K562 (cell line): ENCODE measurements at places on chromosomes 5 and 9. TPM values are rescaled to one million over a fixed set of nuclear protein-coding genes. Genes with fewer than 3 reads are reported as not detected.

The PCDHB12 gene
- not detected in 2 replicates for total RNA-seq

The ARHGEF39 gene
- 15.1 and 16.1 TPM in 2 replicates for total RNA-seq

The PDE6A gene
- total RNA-seq, result not detected in 2 replicates

The TMEM171 gene
- not detected in 2 replicates for total RNA-seq

The ABO gene
- total RNA-seq, result 11.9 and 15.3 TPM in 2 replicates

The PCDHA3 gene
- total RNA-seq, result not detected in 2 replicates

DNA sequence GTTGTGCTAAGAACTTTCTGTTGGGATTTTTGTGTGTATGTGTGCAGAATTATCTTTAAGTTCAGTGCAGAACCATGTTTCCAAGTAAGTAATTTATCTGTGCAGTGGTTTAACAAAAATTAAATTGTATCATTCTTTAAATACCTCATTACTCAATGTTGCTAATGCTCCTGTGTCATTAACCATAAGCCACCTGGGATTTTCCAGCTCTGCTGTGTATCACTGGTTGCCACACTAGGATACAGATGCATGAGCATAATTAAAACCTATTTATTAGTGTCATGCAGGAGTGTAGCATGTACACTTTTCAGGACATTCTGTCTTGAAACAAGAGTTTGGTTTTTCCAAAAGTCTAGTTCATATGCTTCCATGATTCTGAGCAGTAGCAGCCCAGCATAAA is 120.4 kb upstream of the PTGER4 start:
- DNase-seq, result no peak

GRCh38 chr9:126207256-126207655 is 119.4 kb upstream of the MVB12B start:
- DNase-seq, result no peak

GRCh38 chr5:177496070-177496726 is 1.2 kb downstream of the PDLIM7 start:
- peak; percentile 39 for DNase-seq

DNA sequence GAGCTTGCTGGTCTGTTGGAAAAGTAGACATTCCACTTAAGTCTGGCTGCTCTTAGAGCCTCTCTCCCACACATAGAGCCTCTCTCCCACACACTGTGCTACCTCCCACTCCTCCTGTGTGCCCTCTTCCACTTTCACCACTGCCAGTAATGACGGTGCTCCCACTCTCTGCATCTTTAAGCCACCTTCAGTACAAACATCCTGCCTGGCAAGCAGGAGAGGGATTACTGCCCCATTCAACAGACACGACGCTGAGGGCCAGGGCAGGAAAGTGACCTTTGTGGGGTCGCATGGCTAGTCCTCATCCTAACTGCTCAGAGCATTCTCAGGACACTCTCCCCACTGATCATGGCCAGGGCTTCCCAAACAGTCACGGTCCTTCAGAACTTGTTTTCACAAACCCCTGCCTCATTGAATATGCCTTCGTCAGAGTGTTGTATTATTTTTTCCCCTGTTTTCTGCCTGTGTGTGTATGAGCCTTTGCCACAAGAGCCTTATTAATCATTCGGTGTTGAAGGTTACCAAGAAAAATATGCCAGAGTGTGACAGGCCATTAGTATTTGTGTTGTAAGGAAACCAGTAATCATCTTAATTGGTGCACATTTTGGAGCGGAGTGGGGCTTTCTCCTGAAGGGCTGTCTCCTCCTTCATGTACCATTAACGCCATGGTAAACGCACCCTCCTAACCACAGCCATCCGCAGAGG is 87.1 kb upstream of the SAP30L start:
- no peak for DNase-seq

DNA sequence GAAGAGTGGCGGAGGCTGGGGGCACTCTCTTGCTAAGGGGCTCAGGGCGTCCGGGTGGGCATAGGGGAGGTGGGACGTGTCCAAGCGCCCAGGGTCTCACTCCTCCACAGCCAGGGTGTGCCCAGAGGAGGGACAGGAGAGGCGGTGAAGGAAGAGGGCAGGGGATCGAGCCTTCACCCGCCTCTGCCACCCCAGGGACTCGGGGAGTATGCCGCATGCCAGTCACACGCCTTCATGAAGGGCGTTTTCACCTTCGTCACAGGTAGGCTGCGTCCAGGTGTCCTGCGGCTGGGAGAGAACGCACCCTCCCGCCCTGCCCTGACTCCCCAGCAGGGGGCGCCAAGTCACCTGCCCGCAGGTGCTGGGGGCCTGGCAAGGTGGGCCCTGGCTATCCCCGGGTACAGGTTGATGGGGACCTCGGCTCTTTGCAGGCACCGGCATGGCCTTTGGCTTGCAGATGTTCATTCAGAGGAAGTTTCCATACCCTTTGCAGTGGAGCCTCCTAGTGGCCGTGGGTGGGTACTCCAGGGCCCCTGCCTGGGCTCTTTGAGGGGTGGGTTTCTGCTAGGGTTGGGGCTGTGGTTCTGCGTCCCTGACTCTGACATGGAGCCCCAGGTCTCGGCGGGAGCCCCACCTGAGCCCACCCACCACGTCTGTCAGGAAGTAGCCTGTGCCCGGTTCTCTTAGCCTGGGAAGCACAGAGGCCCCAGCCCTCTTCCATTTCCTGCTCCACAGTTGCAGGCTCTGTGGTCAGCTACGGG is 552 bp downstream of the TMEM141 start:
- DNase-seq, result peak; percentile 37

GRCh38 chr5:2866662-2867372 is 115.3 kb upstream of the IRX2 start:
- DNase-seq, result no peak

GRCh38 chr9:76415154-76415553 is 20.9 kb upstream of the RFK start:
- DNase-seq, result no peak

GRCh38 chr5:131548176-131548575 is 86.9 kb downstream of the RAPGEF6 start:
- no peak for DNase-seq

- DNase-seq, result no peak
Measured at GRCh38 chr9:128094950-128095544, 27.0 kb downstream of the SLC25A25 start.

DNA sequence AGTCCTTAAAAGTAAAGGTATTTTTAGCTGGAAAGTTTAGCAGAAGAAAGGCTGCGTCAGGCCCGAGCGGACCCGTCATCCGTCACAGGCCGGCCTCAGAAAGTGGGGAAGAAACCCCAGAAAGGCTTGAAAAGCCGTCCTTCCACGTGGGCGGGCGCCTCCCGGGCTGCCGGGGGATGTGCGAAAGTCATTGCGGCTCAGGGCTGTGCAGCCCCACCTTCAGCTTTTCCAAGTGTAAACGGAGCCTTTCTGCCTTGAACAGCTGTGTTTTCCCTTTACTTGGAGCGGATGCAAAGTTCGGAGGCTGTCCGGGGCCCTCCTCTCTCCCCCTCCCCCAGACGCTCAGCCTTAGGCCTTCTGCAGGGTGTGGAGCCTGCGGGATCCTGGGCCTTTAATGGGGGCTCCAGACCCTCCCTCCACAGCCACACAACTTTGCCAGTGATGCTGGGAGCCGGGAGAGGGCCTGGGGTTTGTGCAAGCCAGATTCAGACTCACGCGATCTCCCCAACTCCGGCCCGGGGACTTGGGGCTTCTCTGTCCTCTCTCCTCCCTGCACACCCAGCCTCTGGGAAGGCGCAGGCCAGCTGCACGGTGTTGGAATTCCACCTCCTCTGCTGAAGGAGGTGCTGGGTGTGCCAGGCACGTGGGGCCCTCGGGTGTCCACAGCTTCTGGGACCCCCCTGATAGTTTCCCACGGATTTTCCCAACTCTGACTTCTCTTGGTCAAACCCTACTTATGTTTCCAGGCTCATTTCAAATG is 95.5 kb upstream of the RAPGEF1 start:
- DNase-seq, result no peak

DNA sequence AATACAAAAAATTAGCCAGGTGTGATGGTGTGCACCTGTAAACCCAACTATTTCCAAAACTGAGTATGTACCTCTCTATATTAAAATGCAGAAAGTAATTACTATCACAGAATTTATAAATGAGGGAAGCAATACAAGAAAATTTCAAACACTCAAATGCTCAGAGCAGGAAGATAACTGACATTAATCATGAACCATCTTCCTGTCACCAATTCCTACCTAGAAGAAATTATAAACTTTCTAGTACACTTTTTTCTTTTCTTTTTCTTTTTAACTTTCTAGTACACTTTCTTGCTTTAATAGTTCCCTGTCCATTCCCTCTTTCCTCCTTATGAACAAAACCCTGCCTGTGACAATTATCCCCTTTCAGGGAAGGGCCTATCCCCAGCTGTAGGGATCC is 106.8 kb downstream of the MED27 start:
- DNase-seq, result no peak

GRCh38 chr5:2877522-2877921 is 126.0 kb upstream of the IRX2 start:
- no peak for DNase-seq

- DNase-seq, result no peak
Measured at GRCh38 chr9:20640331-20641187, 18.3 kb upstream of the MLLT3 start.

GRCh38 chr5:54692631-54693030 is 175.1 kb downstream of the SNX18 start:
- DNase-seq, result no peak

GRCh38 chr5:31396611-31397295 is 135.1 kb downstream of the DROSHA start:
- no peak for DNase-seq

- DNase-seq, result no peak
Measured at GRCh38 chr5:106088462-106088861, 1582.3 kb downstream of the EFNA5 start.

DNA sequence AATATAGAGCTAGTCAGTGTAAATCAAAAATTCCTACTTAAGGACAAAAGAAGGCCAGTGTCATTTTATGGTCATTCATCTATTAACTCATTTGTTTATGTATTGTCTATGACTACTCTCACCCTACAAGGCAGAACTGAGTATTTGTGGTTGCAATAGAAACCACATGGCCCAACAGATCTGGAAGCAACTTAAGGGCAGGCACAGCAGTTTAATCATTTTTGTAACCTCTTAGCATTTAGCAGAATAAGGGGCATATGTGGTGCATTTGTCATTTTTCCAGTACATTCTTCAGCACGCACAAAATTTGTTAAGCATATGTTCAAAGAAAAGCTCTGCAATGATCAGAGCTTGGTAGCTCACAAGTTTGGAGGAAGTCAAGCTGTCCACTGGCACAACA is 1.1 kb downstream of the FKBP15 start:
- DNase-seq, result peak; percentile 21

DNA sequence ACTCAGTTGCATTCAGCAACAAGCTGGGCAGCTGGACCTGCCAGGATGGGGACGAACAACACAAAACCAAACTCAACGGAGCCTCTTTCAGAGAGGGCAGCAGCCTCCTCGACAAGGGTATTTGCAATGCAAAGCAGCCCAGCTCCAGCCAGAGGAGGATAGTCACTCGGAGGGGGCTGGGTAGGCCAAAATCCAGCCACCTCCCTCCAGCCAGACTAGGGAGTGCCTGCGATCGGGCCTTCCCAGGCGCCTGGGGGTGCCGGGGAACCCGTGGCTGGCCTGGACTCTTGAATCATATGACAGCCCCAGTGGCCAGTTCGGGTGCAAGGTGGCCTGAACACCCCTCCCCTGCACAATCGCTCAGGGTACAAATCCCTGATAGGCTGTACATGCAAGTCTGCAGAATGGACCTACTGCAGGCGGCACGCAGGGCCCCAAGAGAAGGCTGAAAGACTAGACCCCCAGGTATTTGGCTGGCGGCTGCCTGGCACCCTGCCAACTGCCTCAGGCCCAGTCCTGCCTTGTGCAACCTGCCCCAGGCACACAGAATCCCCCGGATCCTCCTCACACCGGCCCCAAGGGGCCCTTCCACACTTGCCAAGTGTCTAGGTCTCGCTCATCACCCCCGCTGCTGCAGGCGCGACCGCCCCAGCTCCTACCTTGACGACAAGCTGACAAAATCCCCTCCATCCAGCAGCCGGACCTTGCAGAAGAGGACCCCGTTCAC is 1.3 kb downstream of the EEIG1 start:
- no peak for DNase-seq
